ENCODE measurements at places on chromosomes 12 and 14. TPM values are rescaled to one million over a fixed set of nuclear protein-coding genes. Genes with fewer than 3 reads are reported as not detected.

The RPL10L gene
- total RNA-seq = not detected

The TMPRSS12 gene
- not detected for total RNA-seq

The TAS2R30 gene
- total RNA-seq = 1.4 TPM

The ANO4 gene
- total RNA-seq = 0.23 TPM

The TAS2R10 gene
- total RNA-seq = 1.2 TPM

The OR4K2 gene
- not detected for total RNA-seq

The KRT82 gene
- total RNA-seq = not detected

The DAO gene
- total RNA-seq = not detected

The VRK1 gene
- 59.8 TPM for total RNA-seq

The KRT6C gene
- total RNA-seq = not detected

The FOXN4 gene
- total RNA-seq = 1.3 TPM

The NANOG gene
- not detected for total RNA-seq

The POTEG gene
- total RNA-seq = not detected

The TMEM179 gene
- 19.4 TPM for total RNA-seq

The NELL2 gene
- 89.1 TPM for total RNA-seq

The PZP gene
- not detected for total RNA-seq

The CLEC7A gene
- not detected for total RNA-seq

The LBHD2 gene
- not detected for total RNA-seq

The B4GALNT3 gene
- 2.6 TPM for total RNA-seq

The KRT79 gene
- not detected for total RNA-seq

The DPY19L2 gene
- total RNA-seq = 23.2 TPM

The ABHD12B gene
- 0.73 TPM for total RNA-seq

The MGP gene
- total RNA-seq = not detected

The IL26 gene
- total RNA-seq = not detected

Data from neural crest cell (in vitro differentiated cells).